ENCODE measurements at places on chromosomes 1 and 21.

DNA sequence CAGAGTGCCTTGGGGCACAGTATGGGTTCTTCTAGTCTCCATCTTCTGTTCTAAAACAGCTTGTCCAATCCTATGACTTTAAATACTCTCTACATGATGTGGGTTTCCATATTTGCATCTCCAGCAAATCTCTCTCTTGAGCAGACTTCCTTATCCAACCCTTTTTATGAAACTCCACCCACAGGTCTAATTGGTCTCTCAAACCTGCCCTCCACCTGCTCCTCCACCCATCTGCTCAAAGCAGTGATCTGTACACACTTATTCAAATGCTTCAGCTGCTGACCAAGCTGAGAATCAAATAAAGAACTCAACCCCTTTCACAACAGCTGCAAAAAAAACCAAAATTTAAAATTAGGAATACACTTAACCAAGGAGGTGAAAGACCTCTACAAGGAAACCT is 11.5 kb downstream of the MCOLN2 start:
- no peak for DNase-seq

DNA sequence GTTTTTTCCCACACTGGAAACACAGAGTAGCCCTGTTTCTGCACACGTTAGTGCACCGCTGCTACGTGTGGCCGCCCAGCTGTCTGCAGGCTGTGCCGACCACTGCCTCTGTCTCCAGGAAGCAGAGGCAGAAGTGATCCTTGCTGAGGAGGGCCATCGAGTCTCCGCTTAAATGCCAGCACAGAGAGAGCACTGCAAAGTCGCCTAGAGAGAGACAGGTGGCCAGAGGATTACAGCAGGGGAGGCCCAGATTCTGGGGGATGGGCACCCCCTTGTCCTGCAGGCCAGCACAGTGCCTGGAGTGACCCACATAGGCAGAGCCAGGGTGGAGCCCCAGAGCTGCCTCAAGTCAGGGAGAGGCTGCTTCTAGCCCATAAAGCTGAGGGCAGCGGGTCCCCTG is 6.1 kb downstream of the TPRG1L start:
- DNase-seq, result no peak

DNA sequence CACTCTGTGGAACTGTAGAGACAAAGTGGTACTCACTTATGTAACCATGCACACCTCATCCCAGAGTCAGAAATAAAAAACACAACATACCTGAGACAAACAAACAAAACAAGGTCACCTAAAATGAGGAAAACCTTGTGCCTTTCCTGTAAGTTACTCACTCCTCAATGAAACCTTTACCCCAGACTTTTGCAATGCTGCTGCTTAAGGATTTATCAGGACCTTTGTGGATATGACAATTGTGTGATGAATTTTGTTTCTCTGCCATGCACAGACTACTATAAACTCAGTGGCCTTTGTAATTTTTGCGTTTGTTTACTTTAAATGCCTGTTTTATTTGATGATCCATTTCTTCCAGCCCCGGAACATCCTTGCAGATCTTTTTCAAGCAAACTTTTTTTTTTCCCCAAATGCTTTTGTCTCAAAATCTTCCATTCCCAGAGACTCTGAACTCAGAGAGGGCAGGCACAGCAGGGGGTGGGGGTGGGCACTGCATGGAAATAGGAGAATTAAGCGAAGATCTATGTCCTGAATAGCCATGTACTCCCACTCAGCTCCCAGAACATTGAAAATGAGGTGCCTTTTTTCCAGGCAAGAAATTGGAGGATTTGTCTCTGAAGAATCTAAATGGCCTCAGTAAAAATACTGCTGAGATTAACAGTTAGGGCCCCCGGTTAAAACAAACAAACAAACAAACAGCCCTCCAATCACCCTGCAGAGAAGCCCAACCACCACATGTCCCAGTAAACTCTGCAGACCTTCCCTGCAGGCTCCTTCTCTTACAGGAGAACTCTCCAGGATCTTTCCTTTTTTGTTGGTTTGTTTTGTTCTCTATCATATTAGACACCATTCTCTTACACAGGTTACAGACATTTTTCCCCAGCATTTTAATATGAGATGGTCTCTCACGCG is 22.6 kb upstream of the SIM2 start:
- DNase-seq, result no peak

DNA sequence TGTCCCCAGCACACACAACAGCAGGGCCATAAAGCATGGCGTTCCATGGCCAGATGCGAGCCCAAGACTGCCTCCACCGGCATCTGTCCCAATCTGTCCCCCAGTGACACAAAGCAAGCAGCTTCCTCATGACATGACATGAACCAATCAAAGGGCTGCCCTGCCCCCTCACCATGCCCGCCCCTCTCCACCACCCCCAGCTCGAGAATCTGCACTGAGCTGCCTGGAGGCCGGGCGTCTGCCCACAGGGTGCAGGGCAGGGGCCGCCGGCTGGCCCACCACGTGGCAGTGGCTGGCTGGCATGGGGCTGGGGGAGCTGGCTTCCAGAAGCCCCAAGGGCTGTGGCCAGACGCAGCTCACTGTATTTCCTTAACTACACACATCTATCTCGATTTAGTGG is 27.8 kb downstream of the WNT9A start:
- DNase-seq, result no peak

DNA sequence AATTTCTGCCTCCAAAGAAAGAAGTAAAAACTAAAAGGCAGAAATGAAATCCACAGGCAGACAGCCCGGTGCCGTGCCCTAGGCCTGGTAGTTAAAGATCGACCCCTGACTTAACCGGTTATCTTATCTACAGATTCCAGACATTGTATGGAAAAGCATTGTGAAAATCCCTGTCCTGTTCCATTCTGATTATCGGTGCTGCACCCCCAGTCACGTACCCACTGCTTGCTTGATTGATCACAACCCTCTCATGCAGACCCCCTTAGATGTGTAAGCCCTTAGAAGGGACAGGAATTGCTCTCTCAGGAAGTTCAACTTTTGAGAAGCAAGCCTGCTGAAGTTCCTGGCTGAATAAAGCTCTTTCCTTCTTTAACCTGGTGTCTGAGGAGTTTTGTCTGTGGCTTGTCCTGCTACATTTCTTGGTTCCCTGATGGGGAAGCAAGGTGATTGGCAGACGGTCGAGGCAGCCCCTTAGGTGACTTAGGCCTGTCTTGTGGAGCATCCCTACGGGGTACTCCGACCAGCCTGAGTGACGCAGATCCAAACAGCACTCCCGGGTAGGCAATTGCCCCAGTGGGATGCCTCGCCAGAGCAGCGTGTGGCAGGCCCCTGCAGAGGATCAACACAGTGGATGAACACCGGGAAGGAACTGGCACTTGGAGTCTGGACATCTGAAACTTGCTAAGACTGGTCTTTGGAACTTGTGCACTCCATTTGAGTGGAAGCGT is 111.2 kb upstream of the PPM1J start:
- no peak for DNase-seq

GRCh38 chr1:118660769-118661168 is 327.4 kb downstream of the TBX15 start:
- no peak for DNase-seq

GRCh38 chr1:245169376-245169775 is 14.6 kb downstream of the KIF26B start:
- no peak for DNase-seq

DNA sequence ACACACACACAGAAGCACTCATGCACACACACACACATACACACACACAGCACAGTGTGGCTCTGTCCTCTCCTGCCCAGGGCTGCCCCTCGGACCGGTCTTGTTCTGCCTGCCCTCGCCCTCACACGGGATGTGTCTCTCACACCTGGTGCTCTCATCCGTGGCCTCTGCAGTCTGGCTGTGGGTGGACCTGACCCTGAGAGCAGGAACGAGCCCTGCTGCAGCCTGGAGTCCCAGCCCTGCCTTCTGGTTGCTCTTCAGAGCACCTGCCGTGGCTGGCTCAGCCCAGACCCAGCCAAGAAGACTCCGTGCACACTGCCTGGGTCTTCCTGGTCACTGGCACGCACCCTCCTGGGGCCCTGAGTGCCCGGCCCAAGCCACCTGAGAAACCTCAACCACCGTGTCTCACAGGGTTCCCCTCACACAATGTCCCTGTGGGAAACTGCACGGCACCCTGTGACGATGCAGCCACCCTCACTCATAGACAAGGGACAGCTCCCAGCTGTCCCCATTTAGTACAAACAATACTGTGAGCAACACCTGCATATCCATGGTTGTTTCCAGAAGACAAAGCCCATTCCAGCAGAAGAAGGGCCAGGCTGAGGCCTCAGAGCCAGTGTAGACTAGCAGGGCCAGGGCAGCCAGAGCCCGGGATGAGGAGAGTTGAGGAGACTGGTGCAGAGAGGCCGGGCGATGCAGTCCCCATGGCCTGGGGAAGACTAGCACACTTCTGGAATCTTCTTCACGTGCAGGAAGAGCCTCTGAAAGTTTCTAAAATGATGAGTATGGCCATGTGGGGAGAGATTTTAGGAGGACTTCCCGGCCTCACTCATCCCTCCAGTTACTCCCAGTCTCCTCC is 234.0 kb downstream of the NPHP4 start:
- no peak for DNase-seq

- DNase-seq, result no peak
Measured at GRCh38 chr21:27631471-27631870, 664.6 kb upstream of the ADAMTS5 start.

- DNase-seq, result no peak
Measured at GRCh38 chr1:33260439-33260838, 4.1 kb downstream of the ZNF362 start.

DNA sequence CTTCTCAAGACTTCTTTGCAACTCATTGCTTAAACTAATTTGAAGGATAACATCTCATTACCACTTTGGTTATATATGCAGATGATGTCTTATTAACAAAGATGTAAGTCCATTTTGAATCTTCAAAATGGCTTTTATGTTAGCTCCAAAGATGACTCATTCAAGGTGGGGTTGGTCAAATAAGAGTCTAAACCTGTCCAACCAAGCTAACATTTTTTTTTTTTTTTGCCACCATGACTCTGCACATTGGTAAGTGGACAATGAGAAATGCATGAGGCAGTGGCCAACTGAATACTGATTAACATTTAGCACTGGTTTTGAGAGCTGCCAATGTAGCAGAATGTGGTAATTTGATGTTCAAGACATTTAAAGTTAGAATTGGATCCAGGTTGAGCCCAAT is 278 bp upstream of the KRTAP27-1 start:
- DNase-seq, result no peak

DNA sequence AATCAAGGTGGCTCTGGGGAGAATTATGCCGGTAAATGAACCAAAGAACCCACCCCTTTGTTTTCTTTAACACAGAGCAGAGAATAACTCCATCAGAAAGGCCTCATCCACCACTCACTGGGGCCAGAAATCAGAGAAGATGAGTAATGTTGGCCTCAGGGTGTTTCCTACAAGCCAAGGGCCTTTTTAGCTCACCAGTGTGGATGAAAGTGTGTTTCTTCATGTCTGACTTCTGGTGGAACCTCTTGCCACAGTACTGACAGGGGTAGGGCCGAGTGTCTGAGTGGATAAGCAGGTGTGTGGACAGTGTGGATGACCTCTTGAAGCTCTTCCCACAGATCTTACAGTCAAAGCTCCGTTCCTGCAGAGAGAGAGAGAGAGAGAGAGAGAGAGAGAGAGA is 8.3 kb downstream of the GFI1 start:
- no peak for DNase-seq

- no peak for DNase-seq
Measured at GRCh38 chr1:24930260-24931145, at the start of gene RUNX3. RUNX3 (minus strand) TSS chr1:24930276; CDS start chr1:24929868, 408 bp downstream.

GRCh38 chr1:201228011-201228983 is 37.7 kb downstream of the IGFN1 start:
- DNase-seq, result no peak

DNA sequence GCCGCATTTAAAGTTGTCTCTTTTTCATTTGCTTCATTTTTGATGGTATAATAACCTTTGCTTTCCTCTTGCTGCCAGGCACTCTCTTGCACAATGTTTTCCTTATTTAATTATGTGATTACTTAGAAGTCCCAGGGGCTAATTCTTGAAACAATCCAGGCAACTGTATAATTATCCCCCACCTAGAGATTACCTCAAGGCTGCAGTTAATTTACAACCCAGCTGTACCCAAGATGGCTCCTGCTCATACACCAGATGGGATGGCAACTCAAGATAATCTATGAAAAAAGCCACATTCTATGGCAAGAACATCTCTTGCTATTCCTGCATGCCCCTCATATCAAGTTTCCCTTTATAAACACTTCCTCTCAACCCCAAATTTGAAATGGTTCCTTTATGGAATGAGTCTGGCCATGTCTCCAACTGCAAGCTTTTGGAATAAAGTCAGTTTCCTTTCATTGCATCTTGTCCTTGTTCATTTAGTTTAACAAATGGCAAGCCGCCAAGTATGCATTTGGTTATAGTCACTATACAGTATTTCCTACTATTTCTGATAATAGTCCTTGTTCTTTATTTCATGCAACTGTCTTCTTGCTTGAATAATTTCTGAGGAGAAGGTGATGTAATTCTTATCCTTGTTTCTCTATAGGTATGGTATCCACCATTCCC is 1042.6 kb downstream of the PLA2G4A start:
- no peak for DNase-seq

DNA sequence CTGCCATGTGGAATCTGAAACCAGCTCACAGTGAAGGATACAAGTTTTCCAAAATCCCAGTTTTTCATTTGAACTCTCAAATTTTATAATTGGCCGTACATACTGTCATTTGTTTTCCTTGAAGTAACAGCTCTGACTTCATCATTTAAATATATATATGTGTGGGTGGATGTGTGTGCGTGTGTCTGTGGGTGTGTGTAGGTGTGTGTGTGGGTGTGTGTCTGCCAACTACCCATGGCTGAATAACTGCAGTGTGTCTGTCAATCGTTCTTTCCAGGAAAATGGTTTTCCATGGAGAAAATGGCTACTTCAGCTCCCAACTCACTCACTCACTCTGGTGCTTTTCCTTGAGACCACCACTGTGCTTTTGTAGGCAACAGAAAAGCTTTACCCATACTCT is 169.0 kb downstream of the PLPP3 start:
- no peak for DNase-seq

GRCh38 chr1:117286145-117286544 is 75.4 kb upstream of the VTCN1 start:
- no peak for DNase-seq

DNA sequence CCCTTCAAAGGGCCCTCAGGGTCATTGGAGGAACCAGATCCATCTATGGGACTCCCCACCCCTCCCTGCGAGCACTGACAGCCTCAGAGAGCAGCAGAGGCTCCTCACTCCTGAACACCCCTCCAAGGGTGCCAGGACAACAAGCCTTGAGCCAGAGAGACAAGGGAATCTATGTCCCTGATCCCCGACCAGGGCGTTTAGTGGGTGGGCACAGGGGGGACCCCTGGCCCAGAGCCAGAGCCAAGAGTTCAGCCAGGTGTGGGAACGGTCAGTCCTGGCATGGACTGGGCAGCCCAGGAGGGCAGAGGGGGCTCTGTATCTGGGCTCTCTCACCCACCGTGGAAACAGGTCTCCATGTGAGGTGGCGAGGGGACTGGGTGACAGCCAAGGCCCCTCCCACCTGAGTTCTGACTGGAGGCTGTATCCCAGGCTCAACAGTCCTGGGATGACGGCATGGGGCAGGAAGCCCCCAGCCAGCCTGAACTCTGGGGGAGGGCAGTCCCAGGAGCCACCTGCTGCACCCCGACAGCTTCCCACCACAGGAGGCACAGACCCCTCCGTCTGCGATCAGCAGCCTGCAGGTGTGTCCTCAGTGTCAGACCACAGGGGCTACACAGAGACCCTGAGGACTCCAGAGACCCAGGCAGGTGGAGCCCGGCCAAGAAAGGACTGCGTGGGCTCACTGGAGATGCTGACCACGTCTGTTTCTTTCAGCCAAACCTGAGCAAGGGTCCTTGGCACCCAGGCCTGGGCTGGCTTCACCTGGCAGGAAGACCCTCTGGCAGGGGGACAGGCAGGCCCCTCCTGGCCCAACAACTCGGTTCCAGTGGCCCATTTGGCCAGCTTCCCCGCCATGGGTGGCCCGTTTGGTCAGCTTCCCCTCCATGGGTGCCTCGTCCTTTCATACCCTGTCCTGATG is 11.2 kb upstream of the SRARP start:
- DNase-seq, result no peak
